ENCODE measurements at places on chromosomes 4 and X. TPM values are rescaled to one million over a fixed set of nuclear protein-coding genes. Genes with fewer than 3 reads are reported as not detected.

Gene TSC22D3
- total RNA-seq: 349 TPM

Gene GSX2
- not detected for total RNA-seq

Gene TRIM2
- 71.8 TPM for total RNA-seq

Gene HSFX1
- 2.0 TPM for total RNA-seq

Gene ARR3
- total RNA-seq: 1.5 TPM

Gene CT45A5
- not detected for total RNA-seq

Gene SLC25A4
- 27.3 TPM for total RNA-seq

Gene UGT8
- total RNA-seq: 60.5 TPM
